ENCODE measurements at places on chromosomes 11 and 22.
A peak's percentile ranks its signal among the peaks of the same experiment; 100 is the strongest.

DNA sequence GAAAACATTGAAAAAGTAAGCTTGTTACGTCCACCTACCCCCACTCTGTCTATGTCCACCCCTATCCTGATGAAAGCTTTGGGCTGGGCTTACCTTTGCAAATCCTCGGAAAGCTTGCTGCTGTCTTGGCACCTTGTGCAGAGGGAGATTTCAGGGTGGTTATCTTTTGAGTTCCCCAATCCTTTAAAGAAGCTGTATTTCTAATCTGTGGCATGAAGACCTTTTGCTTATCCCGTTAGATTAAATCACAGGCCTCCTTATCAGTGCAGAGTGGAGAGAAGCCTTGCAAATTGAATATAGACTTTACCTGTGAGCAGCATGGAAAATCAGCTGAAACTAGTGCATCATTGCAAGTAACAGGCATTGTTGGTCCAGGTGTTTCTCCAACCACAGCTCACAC, 580.6 kb upstream of the ANO5 start:
- DNase-seq: no peak

DNA sequence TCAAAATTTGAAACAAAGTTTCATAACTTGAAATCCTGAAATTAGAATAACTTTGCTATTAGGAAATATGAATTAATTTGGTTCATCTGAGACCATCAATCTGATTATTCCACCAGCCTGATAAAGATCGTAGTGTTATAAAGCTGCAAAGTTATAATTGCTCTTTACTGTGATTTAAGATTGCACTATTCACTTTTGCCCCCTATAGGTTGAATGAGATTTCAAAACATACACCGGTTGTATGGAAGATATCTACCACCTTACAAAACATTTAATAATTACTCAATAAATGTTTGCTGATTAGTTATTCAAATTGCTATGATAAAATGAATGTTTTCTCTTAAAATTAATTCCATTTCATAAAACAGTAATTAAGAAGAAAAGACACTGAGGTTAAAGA, 26.1 kb downstream of the APIP start:
- no peak for DNase-seq

DNA sequence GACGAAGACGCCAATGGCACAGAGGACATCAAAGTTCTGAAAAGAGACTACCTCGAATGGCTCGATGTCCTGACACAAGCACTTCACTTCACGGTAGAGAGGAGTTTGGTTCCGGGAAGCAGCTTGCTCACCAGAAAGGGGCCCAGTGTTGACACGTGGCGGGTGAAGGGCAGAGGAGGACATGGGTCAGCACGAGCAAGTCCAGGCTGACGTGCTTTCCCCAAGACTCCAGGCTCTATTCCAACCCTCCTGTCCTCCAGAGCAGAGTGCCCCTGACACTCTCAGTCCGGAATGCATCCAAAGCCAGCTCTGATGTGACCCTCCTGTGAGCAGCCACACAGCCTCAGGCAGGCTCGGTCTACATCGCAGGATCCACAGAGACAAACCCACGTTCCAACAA, 77.5 kb upstream of the BID start:
- DNase-seq: no peak

- no peak for DNase-seq
Measured at GRCh38 chr11:76910620-76911414, 50.1 kb downstream of the ACER3 start.

GRCh38 chr22:43008509-43008908, 6.4 kb downstream of the PACSIN2 start:
- no peak for DNase-seq

DNA sequence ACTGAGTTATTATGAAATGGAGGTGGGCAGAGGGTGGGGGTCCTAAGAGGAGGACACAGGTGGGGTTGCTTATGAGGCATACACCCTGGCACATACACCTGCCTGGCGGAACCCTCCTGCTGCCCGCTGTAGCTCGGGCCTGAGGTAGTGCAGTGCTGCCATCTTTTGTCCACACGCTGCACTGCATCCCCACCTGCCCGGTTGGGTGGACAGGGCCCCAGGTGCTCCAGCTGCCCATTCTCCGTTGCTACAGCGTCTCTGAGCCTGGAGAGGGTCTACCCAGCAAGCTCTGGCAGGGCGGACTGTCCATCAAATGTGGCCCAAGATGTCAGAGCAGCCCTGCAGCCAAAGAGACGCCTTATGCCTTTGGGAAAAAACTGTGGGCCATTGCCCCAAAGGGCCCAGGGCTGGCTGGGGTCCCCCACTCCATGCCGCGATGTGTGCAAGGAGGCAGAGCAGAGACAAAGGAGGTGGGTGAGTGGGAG, 131.2 kb downstream of the BUD13 start:
- DNase-seq: peak; percentile 25

DNA sequence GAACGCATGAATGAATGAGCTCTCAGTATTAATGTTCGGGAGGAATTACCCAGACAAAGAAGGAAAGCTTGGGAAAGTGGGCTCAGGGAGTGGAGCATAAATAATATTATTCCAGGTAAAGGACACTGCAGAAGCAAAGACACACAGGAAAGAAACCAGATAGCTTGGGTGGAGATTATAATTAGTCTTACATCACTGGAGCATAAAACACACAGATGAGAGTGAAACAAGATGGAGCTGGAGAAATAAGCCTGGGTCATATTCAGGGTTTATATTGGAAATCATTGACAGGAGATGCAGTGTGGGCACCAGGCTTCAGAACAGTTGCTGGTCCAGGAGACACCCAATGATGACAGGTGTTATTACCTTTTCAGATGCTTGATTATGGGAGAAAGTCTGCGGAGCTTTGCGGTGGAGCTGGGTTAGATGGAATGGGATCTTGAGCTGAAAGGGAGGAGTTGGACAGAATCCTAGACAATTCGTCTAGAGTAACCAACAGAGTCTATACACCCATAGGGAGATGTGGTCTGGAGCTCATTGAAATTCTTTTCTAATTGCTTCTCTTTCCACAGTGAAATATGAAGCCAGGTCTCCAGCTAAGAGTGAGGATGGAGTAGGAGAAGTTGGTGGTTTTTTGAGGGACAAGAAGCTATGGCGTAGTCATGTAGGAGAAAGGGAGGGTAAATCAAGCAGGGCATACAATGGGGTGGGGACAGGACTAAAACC, 227.2 kb downstream of the FAM76B start:
- DNase-seq: no peak

DNA sequence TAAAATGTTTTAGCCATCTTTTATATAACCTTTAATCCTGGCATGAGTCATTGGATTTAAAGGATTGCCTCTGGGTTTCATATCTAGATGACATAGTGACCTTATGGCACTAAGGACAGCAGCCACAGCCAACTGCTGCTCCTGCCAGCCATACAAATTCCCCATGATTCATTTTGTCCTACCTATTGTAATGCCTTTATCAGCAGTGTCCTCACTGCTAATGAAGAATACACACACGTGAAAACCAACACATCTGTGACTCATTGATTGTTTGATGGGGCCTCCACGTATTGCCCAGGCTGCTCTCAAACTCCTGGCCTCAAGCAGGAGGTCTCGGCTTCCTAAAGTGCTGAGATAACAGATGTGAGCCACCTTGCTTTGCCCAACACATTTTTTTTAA, 1.8 kb downstream of the LDHAL6A start:
- no peak for DNase-seq

GRCh38 chr11:19553683-19554333, 158.8 kb upstream of the NAV2 start:
- DNase-seq: peak; percentile 44

DNA sequence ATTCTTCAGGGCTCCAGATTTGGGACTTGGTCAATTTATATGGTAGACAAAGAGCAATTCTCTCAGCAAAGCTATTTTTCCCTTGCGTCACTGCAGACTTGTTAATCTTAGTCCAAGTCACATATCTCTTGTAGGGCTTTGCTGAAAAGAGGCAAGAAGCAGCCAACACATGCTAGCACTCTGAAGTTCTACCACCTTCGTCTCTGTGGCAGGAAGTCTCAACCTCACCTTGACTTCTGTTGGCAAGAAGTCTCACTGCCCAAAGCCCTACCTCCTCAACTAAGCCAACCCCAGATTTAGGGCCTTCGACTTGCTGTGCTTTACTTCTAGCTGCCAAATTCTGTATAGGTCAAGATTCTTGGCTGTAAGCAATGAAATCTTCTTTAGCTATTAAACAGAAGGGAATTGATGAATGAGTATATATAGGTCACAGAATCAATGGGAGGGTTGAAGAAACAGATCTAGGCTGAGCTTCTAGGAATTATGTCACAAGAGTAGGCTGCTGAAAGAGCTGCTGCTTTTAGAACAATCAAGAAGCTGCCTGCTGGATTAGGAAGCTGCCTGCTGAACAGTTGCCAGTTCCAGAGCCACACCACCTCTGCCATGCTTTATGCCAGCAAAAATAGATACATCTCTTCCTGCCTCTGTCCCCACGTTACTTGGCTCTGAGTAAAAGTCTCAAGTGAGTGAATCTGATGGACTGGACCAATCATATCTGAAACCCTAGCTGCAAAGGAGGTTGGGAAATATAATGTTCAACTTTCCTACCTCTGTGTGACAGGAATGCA, 17.6 kb upstream of the NCR3LG1 start:
- DNase-seq: no peak

DNA sequence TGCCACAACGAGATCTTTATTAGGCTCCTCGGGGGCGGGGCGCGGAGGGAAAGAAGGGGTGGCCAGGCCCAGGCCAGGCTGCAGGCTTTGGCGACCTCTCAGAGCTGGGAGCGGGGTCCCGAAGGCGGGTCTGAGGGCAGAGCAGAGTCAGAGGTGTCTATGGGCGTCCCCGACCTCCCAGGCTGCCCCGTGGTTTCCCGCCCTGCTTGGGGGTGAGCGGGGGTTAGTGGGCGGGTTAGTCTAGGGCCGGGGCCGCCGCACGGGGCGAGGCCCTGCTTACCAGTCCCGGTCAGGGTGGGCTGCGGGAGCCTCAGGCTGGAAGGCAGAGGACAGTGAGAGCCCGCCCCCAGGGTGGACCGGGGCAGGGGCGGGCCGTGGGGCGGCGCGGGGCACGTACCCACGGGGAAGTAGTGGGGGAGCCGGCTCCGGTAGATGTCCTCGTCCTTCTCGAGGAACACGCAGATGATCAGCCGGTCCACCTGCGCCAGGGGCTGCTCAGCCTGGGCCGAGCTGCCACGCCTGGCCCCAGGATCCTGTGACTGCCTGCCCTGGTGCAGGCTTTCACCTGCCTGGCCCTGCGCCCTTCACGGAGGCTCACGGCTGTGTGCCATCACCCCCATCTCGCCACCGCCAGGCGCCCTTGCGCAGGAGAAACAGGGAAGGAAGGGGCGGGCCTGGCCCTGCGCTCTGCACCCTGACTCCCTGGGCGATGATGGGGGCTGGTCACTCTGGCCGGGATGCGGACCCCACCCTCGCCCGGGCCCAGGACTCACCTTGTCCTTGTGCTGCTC, 12.5 kb downstream of the OTUB1 start:
- DNase-seq: no peak

GRCh38 chr11:74905326-74905725, 43.6 kb downstream of the XRRA1 start:
- DNase-seq: no peak

GRCh38 chr11:68942095-68942620, 38.5 kb downstream of the IGHMBP2 start:
- no peak for DNase-seq

GRCh38 chr22:39205344-39206021, 39.3 kb downstream of the PDGFB start:
- no peak for DNase-seq

DNA sequence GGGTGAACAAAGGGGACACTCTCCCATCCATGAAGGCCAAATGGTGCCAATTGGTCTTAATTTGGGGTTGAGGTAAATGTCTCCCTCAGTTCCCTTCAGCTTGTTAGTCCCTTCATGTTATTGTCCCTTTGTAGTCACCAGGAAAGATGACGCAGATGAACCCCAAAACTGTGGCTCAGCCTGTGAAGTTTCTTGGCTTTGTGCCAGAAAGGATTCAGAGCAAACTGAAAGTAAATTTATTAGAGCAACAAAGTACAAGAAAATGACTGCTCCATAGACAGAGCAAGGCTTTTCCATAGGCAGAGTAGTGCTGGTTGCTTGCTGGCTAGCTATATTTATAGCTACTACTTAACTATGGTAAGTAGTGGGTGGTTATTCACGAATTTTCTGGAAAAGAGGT, 16.7 kb downstream of the OR4C3 start:
- no peak for DNase-seq

DNA sequence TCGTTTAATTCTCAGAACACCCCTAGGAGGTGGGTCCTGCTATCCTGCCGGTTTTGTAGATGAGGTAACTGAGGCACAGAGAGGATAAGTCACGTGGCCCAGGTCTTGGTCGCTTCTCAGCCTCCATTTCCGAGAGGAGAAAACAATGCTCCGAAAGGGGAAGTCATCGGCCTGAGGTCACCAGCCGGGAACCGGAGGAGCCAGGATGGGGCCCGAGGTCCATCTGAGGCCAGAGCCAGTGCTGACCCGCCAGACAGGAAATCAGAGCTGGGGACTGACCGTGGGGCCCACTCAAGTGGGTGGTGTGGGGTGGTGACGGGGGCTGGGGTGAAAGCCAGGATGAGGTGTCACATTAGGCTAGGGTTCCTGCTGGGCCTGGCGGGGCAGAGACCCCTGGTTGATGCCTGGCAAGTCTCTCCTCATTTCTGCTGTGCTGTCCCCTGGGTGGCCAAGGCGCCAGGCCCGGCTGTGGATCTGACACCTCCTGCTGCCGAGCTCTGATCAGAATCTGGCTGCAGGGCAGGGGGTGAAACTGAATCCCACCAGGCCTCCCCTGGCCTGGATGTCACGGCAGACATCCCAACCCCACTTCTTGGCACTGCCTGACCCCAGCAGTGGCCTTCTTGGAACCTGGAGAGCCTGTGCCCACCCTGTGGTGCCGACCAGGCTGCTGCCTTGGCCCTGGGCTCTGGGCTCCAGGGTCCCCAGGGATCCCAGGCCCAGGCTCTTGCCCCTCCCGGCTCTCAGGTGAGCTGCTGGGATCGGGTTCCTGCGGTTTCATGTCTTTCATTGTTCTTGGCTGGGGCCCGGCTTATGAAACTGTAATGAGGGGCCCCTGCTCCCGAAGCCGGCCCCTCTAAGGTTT, 12.0 kb downstream of the TRIOBP start:
- DNase-seq: no peak

DNA sequence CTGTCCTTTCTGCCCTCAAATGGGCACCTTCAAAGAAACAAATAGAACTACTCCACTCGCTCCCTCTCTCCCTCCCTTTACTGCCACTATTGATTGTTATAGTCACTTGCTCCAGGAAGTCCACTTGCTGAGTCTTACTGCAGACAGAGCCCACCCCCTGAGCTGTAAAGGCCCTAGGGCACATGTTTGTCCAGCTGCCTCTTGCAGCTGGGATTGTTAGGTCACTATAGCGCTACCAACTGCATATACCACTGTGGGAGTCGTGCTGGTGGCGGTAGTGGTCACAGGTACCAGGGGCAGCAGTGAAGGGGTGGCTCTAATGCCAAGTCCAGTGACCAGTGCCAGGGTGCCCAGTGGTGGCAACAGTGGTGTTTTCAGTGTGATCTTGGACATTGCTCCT, 4.4 kb upstream of the SREBF2 start:
- DNase-seq: no peak

- no peak for DNase-seq
Measured at GRCh38 chr22:43399980-43400358, 11.8 kb upstream of the MPPED1 start.

GRCh38 chr22:46894081-46894671, 131.7 kb downstream of the TBC1D22A start:
- DNase-seq: no peak

All from stimulated activated CD4-positive, alpha-beta T cell treated with anti-CD3 and anti-CD28 coated beads, Interleukin-12 subunit alpha, Interleukin-12 subunit beta, amount 100 ng/mL, for 24 hours (primary cell).